Hair follicular keratinocyte (primary cell): ENCODE measurements at places on chromosomes 1 and 21. TPM values are rescaled to one million over a fixed set of nuclear protein-coding genes. Genes with fewer than 3 reads are reported as not detected.

DVL1 gene
- total RNA-seq, result 109 and 156 TPM in 2 replicates

VWA1 gene
- total RNA-seq, result 7.6 and 12.5 TPM in 2 replicates

TNFRSF4 gene
- total RNA-seq, result not detected in 2 replicates

PRAMEF27 gene
- total RNA-seq, result not detected in 2 replicates

RHD gene
- total RNA-seq, result not detected in 2 replicates

LCE1A gene
- total RNA-seq, result 2.9 TPM in 1 of 2 replicates, not detected in the other

PTCH2 gene
- total RNA-seq, result not detected in 2 replicates

LRRC71 gene
- total RNA-seq, result not detected in 2 replicates

ANGPTL3 gene
- not detected in 2 replicates for total RNA-seq

SPRR1B gene
- total RNA-seq, result 31.1 and 43.3 TPM in 2 replicates

MYOM3 gene
- total RNA-seq, result 0.38 and 0.78 TPM in 2 replicates

DNAI4 gene
- total RNA-seq, result 0.78 and 1.6 TPM in 2 replicates

GSTM3 gene
- 5.5 and 13.4 TPM in 2 replicates for total RNA-seq

C1QC gene
- not detected in 2 replicates for total RNA-seq

PTPRC gene
- not detected in 2 replicates for total RNA-seq

GBP2 gene
- 0.31 and 0.53 TPM in 2 replicates for total RNA-seq

ASPM gene
- total RNA-seq, result 9.4 and 27.5 TPM in 2 replicates

ERICH3 gene
- total RNA-seq, result not detected in 2 replicates

SPRR2A gene
- 0.39 and 0.87 TPM in 2 replicates for total RNA-seq

IRF6 gene
- 91.2 and 169 TPM in 2 replicates for total RNA-seq

PTGS2 gene
- 43.9 and 50.3 TPM in 2 replicates for total RNA-seq

ADAM30 gene
- total RNA-seq, result not detected in 2 replicates

SCP2 gene
- 86.2 and 102 TPM in 2 replicates for total RNA-seq

PRUNE1 gene
- total RNA-seq, result 11.5 and 18.2 TPM in 2 replicates

GLMP gene
- total RNA-seq, result 39.4 and 40.7 TPM in 2 replicates
